ENCODE measurements at places on chromosomes 6 and 20.

DNA sequence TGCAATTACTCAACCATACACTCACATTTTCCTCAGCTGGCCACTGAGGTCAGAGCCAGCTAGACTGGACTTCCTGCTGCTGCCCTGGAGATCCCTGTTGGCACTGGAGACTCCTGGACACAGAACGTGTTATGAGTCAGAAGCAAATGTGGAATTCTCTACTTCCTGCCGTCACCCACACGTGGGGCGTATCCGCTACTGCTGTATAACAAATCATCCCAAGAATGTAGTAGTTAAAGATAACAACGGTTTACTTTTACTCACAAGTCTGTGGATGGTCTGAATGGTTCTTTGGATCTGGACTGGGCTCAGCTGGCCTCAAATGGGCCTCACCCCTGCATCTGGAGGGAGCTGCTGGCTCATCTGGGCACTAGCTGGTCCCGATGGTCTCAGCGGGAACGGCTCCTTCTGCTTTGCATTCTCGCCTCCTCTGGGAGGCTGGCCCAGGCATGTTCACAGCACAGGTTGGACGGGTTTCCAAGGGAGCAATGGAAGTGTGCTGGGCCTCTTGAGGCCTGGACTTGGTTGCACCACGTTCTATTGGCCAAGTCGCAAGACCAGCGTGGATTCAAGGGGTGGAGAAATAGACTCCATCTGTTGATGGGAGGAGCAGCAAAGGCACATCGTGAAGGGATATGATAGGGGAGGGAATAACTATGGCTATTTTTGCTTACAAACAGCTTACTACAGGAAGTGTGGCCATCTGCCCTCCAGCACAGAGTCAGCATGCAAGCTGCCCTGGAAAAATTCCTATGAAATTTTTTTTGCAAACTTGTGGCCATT lies 118.5 kb downstream of the SNX5 start:
- no peak for DNase-seq

- no peak for DNase-seq
Observed at GRCh38 chr20:45340236-45340847, 7.9 kb downstream of the SDC4 start.

- DNase-seq, result no peak
Observed at GRCh38 chr6:139833592-139833991, 459.1 kb upstream of the CITED2 start.

DNA sequence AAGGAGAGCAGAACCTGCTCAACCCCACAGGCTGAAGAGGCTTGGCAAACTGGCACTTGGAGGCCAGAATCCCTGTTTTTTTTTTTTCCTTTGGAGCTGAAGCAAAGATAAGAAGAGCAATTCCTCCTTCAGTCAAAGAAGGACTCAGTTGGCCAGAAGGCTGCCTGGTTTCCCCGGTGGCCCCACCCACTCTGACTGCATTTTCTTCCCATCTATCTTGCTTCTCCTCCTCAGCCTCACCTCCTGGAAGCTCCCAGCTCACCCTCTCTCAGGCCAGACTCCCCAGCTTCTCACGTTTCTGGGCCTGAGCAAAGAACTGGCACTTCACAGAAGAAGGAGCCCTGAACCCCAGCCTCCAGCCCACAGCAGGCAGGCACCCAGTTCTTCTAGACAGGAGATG lies 2.4 kb downstream of the LRFN2 start:
- no peak for DNase-seq

GRCh38 chr6:3294921-3295871 lies 36.4 kb downstream of the PSMG4 start:
- DNase-seq, result peak; percentile 63

DNA sequence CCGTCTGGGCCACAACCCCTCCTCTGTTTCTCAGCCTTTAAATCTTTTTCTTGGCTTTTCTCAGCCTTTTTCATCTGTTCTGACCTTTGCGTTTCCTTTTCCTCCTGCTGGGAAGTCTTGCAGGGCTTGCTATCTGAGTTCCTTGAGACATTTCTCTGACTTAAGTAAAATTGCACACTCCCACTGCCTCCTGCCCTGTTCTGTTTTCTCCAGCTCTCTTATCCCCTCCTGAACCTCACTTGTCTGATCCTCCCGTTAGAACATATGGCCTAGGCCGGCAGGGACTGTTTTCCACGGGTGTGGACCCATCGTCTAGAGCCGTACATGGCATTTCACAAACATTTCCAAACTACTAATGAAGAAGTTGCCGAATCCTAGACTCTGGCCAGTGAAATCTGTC lies 63.0 kb downstream of the ARID1B start:
- DNase-seq, result no peak

GRCh38 chr20:13158369-13158768 lies 62.7 kb upstream of the ISM1 start:
- no peak for DNase-seq

DNA sequence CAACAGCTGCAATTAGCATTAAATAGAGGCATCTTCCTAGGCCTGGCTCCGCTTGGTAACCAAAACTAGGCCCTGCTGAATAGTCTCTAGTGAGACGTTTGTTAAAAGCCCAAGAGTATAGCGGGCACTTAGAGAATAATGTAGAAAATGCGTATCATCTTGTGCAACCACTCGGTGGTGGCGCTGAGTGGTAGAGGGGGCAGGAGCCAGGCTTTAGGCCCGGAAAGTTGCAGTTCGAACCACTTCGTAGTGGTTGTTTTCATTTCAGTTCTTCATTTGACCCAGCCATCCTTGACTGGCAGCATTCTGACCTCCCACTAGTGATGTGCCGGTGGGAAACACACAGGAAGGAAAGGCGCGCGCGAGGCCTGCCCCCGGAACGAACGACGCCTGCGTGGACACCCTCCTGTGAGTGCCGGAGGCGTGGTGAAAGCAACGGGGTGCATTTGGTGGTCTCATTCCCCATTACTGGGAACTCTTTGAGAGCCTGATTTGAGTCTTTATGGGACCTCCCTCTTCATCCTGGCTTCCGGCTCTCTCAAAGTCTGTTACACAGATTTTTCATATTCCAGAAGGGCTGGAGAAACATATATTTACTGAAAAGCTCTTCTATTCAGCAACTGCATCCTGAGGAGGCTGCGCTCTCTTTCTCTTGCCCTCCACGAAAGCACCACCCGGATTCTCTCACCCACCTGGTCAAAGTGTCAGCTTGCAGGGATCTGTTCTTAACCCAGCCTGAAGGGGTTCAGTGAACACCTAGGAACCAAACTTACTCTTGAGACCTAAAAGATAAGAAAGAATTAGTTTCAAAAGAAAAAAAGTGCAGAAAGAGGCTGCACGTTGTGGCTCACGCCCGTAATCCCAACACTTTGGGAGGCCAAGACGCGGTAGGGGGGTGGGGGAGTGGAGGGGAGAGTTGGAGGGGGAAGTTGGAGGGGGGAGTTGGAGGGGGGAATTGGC lies 18.2 kb downstream of the GPX5 start:
- peak; percentile 77 for DNase-seq

- no peak for DNase-seq
Observed at GRCh38 chr6:70973604-70974003, 16.7 kb upstream of the B3GAT2 start.

- no peak for DNase-seq
Observed at GRCh38 chr6:33075208-33075567, 602 bp upstream of the HLA-DPB1 start.

DNA sequence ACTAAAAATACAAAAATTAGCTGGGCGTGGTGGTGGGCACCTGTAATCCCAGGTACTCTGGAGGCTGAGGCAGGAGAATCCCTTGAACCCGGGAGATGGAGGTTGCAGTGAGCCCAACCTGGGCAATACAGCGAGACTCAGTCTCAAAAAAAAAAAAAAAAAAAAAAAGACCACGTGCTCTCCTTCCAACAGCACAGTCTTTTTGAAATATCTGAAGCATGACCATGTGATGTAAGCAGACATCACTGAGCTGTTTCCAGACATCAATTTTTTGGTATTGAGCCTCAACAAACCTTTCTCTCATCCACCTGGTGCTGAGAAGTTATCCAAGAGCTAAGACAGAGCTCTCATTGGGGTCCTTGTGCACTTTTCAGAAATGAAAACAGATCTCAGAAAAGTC lies 249.2 kb downstream of the FOXA2 start:
- no peak for DNase-seq

DNA sequence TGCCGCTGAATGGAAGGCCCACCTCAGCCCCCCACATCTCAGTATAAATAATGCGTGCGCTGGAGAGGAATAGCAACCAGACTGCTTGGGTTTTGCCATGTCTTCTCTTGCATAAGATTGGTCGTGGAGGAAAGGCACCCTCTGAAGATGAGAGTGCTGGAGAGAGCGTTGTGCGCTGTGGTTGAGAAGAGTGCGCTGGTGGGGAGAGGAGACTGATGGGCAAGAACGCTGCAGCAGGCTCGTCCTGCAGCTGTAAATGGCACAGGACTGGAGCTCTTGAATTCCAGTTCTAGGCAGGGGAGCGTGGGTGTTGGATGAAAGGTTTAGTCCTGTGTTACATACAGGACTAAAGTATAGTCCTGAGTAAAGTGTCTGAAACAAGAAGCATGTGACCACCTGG lies 51.5 kb downstream of the RPRD1B start:
- no peak for DNase-seq

- no peak for DNase-seq
Observed at GRCh38 chr20:43774754-43775153, 48.0 kb upstream of the GTSF1L start.

DNA sequence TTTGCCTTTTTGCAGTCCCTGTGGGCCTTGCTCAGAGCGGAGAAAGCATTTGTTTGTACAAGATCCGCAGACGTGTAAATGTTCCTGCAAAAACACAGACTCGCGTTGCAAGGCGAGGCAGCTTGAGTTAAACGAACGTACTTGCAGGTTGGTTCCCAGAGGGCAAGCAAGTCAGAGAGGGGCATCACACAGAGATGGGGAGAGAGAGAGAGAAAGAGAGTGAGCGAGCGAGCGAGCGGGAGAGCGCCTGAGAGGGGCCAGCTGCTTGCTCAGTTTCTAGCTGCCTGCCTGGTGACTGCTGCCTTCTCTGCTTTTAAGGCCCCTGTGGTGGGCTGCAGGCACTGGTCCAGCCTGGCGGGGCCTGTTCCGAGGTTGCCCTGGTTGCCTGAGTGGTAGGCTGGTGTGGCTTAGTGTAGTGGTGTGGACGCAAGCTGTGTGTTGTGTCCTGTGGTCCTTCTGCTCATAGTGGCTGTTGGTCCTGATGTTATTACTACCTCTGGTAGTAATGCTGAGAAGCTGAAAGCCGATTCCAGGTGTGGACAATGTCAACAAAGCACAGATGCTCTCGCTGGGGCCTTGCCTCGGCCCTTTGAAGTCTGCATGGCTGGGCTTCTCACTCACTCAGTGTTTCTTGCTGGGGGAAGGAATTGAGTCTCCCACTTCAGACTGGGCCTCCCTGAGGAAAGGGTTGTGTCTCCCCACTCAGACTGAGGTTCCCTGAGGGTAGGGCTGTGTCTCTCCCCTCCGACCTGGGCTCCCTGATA lies 12.1 kb downstream of the VEGFA start:
- no peak for DNase-seq

DNA sequence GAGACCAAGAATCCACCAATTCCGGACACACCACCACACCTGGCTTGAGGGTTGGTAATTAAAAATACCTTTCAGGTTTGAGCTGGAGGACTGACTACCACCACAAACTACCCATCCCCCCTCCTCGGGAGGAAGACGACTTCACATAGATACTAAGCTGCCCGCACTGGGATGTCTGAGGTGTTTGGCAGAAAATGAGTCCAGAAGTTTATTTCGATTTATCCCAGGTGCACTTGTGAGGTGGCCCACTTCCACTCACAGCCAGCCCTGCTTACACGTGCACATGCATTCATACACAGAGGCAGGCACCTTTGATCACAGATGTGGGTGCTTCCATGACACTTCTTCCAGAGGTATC lies 187.1 kb downstream of the ID4 start:
- DNase-seq, result no peak

- DNase-seq, result peak; percentile 56
Observed at GRCh38 chr20:5526516-5526915, 209.8 kb upstream of the PROKR2 start.

Data from neural progenitor cell (in vitro differentiated cells).